Hematopoietic multipotent progenitor cell treated with erythropoietin and hydrocortisone succinate and interleukin-3 and kit ligand, for 8 days (in vitro differentiated cells): ENCODE measurements at places on chromosomes 6 and 20.

DNA sequence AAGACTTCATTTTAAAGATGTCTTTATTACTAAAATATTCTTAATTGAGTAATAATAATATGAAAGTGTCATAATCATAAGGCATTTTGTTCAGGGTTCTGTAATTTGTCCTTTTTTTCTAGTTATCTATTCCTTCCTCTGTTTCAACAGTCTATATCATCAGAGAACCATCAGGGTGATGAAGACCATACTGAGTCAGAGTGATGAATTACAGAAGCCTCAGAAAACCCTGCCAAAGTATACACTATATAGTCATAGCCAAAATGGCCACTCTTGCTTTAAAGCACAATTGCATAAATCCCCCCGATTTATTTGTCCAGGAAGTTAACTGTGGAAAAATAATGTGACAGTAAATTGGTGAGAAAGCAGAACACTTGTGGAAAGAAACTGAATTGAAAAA lies 735.0 kb downstream of the EPHA7 start:
- DNase-seq: no peak

DNA sequence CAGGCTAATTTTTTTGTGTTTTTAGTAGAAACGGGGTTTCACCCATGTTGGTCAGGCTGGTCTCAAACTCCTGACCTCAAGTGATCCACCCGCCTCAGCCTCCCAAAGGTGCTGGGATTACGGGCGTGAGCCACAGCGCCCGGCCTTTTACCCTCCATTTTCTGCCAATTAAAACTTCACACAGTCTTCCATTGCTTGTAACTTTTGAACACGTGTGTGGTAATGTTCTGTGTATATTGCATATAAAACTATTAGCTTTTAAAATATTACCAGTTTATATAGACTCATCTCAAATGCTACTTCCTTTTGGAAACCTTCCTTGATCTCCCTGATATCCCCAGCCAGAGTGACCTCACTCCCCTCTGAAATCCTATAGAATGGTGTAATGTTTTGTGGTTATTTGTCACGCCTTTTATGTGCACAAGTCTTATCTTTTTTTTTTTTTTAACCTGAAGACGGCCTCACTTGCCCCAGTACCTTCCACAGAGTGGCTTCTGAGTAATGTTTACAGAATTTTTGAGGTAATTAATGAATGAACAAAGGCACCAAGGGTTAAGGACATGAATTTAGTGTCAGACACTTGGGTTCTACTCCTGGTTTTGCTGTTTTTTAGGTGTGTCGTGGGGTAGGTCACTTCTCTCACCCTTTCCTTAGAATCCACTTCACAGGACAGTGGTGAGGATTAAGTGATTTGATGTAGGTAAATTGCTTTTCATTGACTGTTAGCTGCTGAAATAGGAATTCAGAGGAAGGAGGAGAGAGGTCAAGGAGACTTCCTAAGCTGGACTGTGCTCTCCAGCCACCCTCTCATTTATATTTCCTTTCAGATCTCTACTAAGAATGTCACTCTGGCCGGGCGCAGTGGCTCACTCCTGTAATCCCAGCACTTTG lies 11.2 kb upstream of the MMP24 start:
- DNase-seq: peak; percentile 27

- no peak for DNase-seq
Measured at GRCh38 chr6:163835439-163836171, 421.1 kb downstream of the QKI start.

- no peak for DNase-seq
Measured at GRCh38 chr6:44332585-44332984, 9.9 kb upstream of the SPATS1 start.

DNA sequence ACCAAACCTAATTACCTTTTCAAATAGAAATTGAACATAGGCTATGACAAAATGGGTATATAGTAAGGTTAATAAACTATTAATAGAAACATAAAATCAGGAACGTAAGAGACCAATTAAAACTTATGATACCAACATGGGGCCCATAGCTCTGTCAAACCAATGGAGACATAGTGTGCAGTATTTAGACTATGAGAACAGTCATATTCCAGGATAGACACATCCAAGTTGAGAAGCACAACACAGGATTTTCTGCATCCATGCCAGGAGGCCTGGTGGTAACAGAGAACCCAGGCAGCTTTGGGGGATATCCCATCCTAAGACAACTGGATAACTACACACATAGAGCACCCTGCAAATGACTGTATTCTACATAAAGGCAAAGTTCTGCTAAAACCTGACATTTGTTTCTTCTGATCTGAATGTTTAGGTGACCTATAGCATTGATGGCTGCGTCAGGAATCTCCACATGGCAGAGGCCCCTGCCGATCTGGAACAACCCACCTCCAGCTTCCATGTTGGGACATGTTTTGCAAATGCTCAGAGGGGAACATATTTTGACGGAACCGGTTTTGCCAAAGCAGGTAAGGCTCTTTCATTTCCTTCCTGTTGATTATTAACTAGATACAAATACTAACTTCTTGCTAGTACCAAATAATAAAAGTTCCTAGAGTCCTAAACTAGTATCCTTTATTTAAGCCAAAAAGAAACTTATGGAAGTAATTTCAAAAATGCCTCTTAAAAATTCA lies 202.7 kb downstream of the ARHGAP18 start:
- DNase-seq: peak; percentile 20

DNA sequence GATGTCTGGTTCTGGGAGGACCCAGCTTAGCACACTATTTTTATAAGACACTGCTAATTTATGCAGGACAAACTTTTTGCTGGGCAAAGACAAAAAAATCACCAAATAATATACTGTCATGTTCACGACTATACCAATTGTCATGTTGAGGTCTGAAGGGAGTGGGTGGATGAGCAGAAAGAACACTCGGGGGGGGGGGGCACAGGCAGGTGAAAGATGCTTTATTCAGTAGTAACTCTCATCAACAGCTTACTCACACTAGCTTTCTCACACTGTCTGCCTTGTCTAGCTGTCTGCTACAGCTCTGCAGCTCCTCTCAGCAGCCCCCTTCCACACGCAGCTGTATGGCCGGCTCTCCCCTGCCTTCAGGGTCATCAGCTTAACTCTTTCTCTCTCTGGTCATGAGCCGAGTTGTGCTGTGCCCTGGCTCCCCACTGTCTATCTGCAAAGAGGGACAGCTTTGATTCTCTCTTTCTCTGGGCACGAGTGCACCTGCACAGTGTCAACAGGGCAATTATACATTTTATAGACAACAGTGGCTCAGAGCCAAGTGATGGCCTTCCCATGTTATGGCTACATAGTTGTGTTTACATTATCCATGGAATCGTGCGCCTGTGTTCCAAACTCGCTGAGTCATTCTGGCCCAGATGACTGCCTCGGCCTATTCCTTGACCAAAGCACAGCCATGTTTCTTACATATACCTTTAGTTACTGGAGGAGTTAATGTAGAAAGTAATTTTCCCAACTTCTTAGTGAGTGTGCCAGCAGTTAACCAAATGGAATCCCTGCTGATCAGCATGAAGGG lies 187.7 kb upstream of the PRSS16 start:
- no peak for DNase-seq

DNA sequence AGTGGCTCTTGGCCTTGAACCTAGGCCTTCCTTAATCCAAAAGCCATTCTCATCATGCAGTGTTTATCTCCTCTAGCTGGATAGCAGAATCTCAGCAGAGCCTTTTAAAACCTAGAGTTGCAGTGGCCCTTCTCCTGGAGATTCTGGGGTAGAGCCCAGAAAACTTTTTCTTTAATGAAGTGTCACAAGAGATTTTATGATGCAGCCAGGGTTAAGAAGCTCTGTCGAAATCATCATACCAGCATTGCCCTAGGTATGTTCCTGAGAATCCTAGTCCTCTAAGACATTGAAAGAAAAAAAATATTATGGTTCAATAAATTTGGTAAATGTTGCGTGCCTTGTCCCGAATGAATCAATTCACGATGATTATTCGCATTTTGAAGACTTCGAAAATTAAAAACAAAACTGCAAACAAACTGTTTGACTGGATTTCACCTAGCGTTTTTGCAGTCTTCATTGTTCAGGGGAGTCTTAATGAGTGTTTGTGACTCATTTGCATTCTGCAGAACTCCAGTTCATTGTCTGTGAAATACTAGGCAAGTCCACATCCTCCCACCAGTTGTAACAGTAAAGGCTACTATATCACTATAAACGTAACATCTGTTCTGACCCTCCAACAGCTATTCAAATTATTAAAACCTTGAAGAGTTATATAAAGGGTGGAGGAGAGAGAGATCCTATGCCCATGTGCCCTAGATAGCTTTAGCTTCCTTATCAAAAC lies 198.6 kb downstream of the UST start:
- DNase-seq: no peak

DNA sequence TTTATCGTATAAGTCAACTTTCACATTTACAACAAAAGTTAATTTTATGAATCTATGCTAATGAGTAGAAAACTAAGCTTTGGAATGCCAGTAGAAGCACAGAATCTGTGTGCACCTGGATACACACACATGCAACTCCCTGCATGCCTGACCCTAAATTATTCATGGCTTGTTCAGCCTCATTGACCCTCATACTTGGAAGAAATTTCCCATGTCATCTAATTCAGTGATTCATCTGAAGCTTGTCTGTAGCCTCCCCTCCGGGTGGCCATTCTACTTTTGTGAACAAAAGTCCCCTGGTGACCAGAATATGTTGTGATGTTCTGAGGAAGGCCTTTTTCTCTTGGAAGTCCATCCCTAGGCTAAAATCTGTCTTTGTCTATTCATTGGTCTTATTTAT lies 1078.4 kb downstream of the KIF16B start:
- DNase-seq: no peak

GRCh38 chr6:81376745-81377144 lies 375.7 kb downstream of the TENT5A start:
- no peak for DNase-seq

GRCh38 chr6:40352527-40353170 lies 234.5 kb downstream of the LRFN2 start:
- DNase-seq: no peak

DNA sequence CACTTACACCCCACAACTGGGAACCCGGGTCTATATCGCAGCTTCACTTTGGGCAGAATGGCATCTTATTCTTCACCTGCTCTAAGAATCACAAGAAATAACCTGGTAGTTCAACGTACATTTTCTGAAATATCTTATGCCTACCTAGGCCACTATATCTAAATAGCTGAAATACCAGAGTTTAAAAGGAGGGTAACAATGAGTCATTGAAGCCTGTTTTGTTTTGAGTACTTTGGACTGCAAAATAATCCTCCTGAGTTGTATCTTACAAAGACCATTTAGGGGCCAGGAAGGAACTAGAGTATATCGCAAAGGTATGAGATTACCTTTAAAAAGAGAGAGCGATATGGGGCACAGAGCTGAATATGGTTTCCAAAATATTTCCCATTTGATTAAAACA lies 96.7 kb upstream of the NUP153 start:
- DNase-seq: no peak

- DNase-seq: no peak
Measured at GRCh38 chr20:46739431-46740213, 30.2 kb downstream of the SLC2A10 start.

DNA sequence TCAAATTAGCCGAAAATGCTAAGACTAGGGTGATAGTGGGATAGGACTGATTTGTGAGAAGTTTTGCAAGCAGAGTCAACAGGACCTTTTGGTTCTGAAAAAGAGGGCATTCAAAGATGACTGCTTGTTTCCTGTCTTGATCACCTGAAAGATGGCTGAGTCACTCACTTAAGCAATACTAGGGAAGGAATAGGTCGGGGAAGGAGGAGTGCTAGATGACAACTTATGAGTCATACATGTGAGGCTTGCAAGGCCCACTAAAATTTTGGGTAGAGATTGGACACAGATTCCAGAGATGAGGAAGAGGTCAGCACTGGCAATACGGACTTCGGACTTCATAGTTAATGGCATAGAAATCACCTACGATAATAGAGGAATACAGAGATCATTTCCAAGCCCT lies 89.2 kb downstream of the FAM83B start:
- DNase-seq: no peak

DNA sequence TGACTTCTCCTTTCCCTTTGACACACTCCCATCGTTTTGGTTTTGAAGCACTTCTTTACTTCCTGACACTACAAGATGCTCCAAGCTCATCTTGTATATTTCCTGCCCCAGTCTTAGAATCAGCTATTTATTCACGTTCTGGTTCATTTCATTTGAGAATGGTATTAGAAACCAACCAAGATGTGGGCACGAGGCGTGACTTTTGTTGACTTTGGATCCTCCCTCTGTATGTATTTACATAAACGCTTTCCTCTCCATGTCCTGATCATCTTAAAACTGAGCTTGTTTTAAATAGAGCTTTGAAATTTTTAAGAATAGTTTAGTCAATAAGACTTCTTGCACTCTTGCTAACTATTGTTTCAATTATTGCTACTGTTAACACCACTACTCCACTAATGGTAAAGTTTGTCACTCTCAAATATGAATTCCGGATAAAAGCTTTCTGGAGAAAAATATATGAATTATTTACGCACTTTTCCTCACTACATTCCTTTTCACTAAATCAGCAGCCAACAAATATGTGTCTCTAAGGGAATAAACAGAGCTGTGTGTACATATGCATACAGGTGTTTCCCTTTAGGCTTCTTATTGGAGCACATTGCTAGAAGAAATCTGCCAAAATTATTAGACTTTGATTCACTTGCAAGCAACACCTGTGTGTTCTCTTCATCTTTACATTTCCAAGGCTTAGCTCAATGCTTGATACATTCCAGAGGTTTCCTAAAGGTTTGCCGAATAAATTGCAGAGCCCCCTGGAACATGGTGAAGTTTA lies 77.3 kb upstream of the TMEM244 start:
- DNase-seq: no peak

DNA sequence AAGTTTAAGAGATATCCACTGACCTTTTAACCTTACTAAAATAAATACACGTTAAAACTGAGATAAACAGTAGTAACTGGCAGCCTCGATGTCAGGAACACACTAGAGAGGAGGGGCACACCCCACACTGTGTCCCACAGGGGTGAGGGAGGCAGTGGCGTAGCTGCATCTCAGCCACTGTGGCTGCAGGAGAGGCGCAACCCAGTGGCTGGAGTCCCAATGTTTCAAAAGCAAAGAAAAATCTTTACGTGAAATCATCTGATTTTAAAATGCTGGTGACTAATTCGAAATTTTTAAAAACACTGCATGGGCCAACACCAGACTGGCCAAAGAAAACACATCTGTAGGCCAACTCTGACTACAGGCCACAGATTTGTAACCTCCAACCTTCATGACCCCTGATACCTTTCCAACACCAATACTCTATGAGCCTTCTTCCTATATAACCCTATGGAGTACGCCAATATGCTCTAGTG lies 54.7 kb downstream of the TRAM2 start:
- no peak for DNase-seq

GRCh38 chr6:117188627-117189201 lies 76.6 kb upstream of the VGLL2 start:
- DNase-seq: peak; percentile 2

DNA sequence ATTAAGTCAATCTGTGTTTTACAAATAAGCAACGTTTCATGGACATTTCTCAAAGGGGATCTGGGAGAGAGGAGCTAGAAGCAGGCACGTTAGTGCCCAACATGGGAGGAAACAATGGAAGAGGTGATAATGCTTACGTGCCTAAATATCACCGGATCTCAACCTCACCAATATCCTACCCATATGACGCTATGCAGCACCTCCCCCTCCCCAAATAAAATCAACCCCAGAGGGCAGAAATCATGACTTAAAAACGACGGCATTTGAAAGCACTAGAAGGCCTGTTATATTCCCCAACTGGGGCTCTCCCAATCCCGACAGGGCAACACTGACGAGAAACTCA lies 425 bp downstream of the HBS1L start:
- peak; percentile 73 for DNase-seq
